ENCODE measurements at places on chromosomes 2 and 18. TPM values are rescaled to one million over a fixed set of nuclear protein-coding genes. Genes with fewer than 3 reads are reported as not detected.

DNA sequence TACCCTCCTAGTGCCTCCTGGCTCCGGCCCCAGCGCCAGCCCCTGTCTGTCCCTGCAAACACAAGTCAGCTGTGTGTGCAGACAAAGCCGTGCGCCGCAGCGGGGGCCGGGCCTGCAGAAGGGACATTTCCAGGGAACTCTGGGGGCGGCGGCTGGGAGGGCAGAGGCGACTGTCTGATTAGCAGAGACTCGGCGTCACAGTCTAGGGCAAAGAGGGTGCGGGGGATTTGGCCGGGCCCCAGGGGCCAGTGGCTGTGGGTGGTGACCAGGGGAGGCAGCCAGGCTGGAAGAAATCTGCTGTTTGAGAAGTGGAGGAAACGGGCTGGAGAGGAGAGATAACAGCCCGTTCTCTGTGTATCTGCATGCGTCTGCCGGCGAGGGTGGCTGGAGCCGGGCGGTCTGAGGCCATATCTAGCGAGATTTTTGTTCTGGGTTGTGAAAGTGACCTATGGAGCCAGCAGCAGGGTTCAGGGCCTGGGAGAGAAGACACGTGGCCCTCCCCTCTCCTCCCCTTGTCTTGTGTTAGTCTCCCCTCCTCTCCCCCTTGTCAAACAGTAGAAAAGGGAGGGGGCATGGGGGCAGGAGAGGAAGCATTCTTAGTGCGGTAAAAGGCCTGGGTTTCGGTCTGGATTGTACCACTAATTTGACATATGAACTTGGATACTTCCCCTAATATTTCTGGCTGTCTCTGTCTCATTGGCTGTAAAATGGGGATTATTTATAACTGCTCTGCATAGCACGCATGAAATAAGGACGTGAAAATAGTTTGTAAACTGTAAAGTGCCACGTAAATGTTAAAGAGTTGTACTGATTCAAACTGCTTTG is 169.4 kb downstream of the SMAD7 start:
- no peak for DNase-seq

GRCh38 chr2:136444323-136444722 is 321.0 kb upstream of the THSD7B start:
- no peak for DNase-seq

- no peak for DNase-seq
These were observed 53.5 kb downstream of the HNRNPLL start for GRCh38 chr2:38549071-38549704.

DNA sequence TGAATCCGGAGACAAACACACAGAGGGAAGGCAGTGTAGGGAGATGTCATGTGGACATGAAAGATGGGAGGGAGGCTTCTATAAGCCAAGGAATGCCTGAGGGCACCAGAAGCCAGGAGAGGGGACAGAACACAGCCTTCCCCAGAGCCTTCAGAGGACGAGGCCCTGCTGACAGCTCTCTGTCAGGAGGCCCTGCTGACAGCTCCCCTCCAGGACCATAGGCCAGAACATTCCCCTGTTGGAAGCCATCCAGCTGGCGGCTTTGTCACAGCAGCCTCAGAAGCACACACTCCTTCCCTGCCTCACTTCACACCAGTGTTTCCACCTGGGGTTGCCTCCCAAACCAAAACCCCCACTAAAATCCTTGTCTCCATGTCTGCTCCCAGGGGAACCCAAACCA is 171.3 kb upstream of the ID2 start:
- no peak for DNase-seq

DNA sequence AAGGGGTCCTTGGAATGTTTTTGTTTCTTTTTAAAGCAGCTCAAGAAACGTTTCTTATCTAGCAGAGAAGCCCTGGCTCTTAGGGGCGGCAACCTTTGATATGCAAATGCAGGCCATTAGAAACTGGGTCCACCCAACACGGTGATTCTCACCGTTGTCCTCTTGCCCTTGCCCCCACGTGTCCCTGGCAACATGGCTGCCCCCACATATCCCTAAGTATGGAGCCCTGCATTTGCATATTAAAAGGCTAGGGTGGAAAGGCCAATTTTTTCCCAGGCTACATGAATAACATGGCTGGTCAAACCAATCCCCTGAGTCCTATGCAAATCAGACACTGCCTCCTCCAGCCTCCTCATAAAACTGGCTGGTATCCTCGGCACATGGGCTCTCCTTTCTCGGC is 230.1 kb upstream of the SPOPL start:
- DNase-seq = no peak

DNA sequence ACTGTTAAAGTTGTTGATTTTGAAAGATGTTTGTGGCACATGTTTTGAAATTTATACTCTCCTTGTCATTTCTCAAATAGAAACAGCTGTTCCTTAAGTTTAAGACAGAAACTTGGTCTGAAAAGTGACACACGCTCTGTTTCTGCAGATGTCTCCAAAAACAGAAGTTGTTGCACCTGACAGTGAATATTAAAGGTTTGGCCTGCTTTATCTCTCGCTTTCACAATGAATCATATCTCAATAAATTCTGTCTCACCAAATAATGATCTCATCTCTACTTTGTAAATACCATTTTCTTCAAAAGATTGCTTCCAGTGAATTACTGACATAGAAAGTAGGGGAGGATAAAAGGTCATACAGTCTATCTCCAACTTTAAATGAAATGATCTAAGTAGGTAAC is 294.9 kb upstream of the SYT4 start:
- DNase-seq = no peak

DNA sequence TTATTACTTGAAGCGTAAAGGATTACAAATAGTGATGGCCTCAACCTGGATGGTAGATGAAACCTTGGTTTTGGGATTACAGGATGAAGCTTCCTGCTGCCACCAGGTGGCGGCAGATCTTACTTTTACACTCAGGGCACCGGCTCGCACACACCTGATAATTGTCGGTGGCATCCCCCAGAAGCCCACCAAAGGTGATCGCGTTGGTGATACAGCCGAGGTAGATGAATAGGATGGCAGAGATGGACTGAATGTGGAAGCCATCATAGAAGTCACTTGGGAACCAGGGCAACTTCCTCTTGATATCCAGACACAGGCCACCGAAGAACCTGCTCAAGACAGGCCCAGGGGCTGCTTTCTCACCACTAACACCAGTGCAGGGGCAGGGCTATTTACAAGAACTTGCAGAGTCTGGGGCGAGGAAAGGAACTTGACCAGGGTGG is 51.8 kb downstream of the MTHFD2 start:
- no peak for DNase-seq

DNA sequence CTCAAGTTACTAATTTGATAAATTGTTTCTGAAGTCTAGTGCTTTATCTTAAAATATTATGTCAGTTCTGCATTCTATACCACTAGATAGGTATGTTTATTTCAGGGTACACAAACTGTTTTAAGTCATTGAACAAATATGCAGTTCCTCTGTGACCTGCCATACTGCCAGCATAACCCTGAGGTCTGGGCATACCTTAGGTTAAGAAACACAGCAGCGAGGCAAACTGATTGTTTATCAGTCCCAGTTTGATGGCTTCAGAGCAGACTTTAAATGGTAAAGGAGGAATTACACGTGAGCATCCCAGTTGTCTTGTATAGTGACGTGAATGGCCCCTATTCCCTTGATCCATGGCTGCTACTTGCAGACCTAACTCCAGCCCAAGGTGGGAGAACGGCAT is 186.4 kb upstream of the LRRTM1 start:
- DNase-seq = no peak

- no peak for DNase-seq
These were observed 208.6 kb downstream of the C1D start for GRCh38 chr2:67854103-67854743.

DNA sequence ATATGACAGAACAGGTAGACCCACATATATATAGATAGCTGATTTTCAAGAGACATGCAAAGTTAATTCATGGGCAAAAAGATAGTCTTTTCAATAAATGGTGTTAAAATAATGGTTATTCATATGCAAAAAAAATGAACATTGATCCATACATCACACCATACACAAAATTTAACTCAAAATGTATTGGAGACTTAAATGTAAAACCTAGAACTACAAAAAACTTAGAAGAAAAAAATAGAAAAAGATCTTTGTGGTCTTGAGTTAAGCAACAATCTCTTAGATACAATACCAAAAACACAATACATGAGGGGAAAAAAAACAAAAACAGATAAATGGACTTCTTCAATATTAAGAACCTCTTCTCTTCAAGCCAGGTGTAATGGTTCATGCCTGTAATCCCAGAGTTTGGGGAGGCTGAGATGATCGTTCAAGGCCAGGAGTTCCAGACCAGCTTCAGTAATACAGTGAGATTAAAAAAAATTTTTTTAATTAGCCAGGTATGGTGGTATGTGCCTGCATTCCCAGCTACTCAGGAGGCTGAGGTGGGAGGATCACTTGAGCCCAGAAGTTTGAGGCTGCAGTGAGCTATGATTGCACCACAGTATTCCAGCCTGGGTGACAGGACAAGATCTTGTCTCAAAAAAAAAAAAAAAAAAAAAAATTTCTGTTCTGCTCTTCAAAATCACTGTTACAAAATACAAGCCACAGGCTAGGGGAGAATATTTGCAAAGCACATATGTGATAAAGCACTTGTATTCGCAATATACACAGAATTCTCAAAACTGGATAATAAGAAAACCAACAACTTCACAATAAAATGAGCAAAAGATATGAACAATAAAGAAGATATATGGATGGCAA is 32.7 kb upstream of the MYCN start:
- DNase-seq = no peak

GRCh38 chr2:28915939-28916338 is 21.5 kb downstream of the WDR43 start:
- DNase-seq = no peak

DNA sequence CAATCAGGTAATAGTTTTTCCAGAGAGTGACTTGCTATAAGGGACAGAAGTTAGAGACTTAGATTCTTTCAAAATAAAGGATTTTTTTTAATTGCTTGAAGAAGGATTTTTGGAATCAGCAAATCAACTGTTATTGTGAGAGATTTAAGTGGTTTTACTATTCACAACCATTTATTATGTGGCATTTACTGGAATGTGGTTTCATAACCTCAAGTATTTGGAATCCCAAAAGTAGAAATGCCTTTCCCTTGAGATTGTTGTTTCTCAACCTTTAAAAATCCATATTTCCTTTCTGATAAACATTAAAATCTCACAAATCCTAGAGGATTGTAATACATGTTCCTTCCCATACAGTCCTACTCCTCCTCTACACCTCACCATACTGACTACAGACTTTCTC is 5.0 kb downstream of the TANK start:
- DNase-seq = no peak

GRCh38 chr2:88765154-88765888 is 73.8 kb downstream of the RPIA start:
- DNase-seq = no peak

DNA sequence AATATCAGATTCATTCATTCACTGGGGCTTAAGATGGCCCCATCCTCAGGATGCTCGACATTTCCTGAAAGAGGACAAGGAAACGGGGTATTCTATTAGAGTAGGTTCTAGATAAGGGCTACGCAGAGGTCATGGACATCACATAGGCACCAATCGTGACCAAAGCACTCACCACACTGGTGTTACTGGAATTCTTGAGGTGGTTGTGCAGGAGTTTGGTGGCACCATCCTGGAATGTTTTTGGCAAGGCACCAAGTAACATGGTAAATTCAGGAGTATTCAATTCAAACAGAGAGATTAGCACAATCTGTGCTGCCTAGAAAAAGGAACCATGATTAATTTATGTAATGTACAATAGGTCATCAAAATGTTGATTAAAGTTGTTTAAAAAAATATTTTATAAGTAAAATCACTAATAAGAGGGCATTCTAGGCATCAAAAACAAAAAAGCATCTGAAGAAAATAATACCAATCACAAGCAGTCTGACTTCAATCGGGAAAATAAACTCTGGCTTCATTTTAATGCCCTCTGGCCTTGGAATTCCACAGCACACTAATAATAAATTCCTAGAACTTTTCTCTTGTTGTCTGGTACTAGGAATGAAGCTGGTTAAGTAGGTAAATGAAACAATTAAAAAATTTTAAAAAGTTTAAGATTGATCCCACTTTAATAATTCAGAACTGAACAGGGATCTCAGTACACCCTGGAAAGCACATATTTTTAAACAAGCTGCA is 102.8 kb upstream of the TFCP2L1 start:
- no peak for DNase-seq

DNA sequence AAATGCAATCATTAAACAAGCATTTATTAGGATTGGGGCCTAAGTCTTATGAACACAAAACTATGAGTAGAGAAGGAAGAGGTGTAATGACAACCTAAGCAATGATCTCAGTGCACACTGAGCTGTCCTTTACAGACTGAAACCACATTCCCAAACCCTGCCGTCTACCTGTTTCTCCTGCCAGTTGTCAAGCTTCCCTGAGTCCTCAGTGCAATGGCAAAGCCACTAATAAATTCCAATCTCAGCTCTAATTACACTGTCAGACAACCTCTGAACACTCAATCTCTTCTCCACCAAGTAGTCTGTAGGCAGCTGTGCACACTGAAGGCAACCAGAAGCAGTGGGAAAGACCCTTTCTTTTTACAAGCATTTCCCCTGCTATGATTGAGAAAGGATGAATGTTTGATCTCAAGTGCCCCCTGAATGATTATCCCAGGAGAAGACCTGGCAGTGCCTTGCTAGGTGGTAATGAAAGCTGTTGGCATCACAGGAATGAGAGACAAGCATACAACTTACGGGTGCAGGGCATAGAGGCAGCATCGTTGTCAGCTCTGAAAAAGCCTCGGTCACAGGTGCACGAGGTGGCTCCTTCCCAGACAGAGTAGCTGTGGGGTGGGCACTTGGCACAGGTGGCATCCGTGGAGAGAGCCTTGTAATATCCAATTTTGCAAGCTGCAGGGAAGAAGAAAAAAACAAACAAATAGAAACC is 71.4 kb downstream of the EPHA4 start:
- no peak for DNase-seq

GRCh38 chr2:36438449-36438977 is 82.9 kb downstream of the CRIM1 start:
- no peak for DNase-seq

DNA sequence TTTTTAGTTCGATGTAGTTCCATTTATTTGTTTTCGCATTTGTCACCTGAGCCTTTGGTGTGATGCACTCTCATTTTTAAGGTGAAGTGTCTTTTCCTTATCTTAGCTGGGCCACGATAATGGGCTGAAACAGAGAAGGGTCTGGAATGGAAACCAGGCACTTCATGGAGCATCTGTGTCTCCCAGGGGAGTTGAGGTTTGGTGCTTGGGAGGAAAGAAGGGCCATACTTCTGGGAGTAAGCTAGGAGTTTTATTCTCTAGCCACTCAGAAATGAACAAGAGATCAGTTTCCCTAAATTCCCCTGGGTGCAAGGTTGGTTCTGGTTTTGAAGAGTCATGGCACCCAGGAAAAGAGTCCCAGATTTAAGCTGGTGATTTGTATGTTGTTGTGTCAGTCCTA is 179.4 kb upstream of the CXCR4 start:
- peak; percentile 17 for DNase-seq

GRCh38 chr2:1591461-1591770 is 152.9 kb downstream of the PXDN start:
- no peak for DNase-seq

RGPD8 gene
- 9.6 TPM for total RNA-seq

RNF144A gene
- total RNA-seq = 9.6 TPM

STARD6 gene
- total RNA-seq = not detected

SPC25 gene
- total RNA-seq = 5.6 TPM

CHST10 gene
- total RNA-seq = 17.3 TPM

CCDC141 gene
- total RNA-seq = not detected

FTCDNL1 gene
- total RNA-seq = 0.76 TPM

Measured in osteocyte (in vitro differentiated cells).